Fibroblast of the aortic adventitia (primary cell): ENCODE measurements at places on chromosomes 3 and 15. TPM values are rescaled to one million over a fixed set of nuclear protein-coding genes. Genes with fewer than 3 reads are reported as not detected.
A peak's percentile ranks its signal among the peaks of the same experiment; 100 is the strongest.

- no peak for DNase-seq
These were observed 15.0 kb upstream of the KCNMB3 start for GRCh38 chr3:179265875-179266274.

DNA sequence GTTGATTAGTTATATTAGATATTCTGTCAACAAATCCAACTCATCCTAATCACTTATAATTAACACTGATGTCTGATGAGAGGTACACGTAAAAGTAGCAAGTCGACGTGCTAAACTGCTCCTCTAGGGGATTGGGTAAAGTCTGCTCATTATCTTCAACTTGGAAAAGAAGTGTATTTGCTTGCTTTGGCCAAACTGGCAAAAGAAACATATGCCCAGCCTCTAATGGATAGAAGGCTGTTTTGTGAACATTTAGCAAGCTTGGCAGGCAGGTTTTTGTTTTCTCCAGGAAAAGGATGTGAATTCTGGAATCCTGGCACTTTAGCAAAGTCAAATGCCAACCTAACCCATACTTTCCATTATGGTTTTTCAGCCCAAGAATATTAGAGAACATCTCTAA, 264.8 kb downstream of the TBL1XR1 start:
- DNase-seq, result no peak

- no peak for DNase-seq
These were observed 28.2 kb upstream of the DNAJC19 start for GRCh38 chr3:181017690-181018089.

Gene ZNF385D
- 0.57 and 11.5 TPM in 2 replicates for total RNA-seq

- no peak for DNase-seq
These were observed 45.0 kb downstream of the CLSTN2 start for GRCh38 chr3:139979991-139980390.

Gene CD47
- total RNA-seq, result 113 and 191 TPM in 2 replicates

Gene PTPRG
- 27.6 and 52.0 TPM in 2 replicates for total RNA-seq

Gene CACNA2D2
- total RNA-seq, result not detected in 2 replicates

GRCh38 chr15:73352082-73352481, 16.7 kb downstream of the HCN4 start:
- peak; percentile 2 for DNase-seq

GRCh38 chr3:15180042-15180611, 25.9 kb upstream of the CAPN7 start:
- DNase-seq, result no peak

Gene CPN2
- total RNA-seq, result not detected in 2 replicates

DNA sequence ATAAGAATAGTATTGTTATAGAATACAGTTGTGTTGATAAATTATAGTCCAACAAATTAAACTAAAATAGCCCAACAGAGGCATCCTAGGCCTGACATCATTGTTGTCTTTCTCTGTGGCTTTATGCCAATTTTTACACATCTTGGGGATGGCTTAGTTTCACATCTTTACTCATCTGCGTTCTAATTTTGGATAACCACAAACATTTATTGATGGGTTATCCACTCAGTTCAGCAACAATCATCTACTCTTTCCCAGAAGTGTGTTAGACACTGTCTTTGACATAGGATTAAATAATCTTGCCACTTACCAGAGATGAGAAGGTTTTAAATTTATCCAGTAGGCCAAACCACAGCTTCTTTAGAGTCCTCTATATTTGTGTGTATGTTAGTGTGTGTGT, 120.8 kb upstream of the PHLDB2 start:
- no peak for DNase-seq

- DNase-seq, result no peak
These were observed 146.4 kb downstream of the IGF1R start for GRCh38 chr15:98794748-98795147.

- DNase-seq, result no peak
These were observed 193.5 kb downstream of the ANXA2 start for GRCh38 chr15:60204131-60204885.

DNA sequence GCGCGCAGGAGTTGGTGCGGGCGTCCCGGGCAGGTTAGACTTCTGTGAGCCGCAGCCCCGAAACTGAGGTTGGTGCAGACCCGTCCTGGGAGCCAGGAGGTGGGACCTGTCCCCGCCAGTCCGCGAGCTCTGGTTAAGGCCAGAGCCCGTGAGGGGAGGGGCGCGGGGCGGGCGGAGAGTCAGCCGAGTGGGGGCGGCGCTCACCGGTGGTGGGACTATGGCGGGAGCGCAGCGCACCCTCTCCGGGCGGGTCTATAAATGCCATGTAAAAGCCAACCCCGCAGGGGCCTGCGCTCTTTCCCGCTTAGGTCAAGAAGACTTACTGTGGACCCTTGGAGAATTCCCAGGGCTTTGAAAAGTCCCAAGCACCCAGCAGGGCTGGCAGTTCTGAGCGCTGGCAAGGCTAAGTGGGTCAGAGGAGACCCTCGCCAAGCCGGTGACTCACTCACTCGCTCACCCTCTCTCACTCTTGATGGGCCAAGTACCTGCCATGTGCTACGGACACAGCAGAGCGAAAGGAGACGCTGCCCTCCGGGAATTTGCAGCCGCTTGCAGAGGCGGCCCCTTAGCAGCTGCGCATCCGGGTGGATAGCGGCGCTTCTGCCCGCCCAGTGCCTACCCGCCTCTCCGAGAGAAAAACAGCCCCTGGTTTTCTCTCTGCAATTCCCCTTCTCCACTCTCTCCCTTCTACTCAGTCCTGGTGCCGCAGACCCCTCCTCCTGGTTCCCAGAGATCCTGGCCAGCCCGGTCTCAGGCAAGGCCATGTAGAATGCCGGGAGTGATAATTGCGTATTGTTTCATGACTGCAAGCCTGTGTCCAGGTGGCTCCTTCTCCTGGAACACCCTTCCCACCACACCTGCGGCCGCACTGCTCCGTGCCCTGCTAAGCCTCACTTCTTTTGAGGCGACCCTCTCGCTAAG, at the start of gene ALDH1L1:
ALDH1L1 (minus strand) TSS at position 110 of the 921 bp plus-strand sequence. CDS start 19,607 bp downstream, outside the sequence.
- peak; percentile 47 for DNase-seq

Gene RASGRF1
- total RNA-seq, result not detected in 2 replicates

Gene SH3GL3
- total RNA-seq, result 0.09 and 2.1 TPM in 2 replicates

Gene PRTG
- total RNA-seq, result 0.45 and 2.3 TPM in 2 replicates

DNA sequence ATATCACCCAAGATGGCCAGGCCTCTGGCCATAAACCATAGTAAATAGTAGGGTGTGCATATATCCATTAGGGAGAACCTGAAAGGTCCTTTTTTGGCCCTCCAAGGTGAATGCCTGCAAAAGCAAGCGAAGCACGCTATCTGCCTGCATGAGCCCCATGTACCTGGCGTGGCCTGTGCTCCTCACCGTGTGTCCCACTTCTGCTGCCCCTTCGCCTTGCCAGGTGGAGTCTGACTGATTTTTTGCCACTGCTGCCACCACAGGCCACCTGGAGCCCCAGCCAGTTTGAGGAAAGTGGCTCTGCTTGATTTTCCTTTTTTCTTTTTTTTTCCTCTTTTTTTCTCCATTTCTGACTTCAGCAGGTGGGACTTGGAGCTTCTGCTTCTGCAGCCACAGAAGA, 139.7 kb downstream of the SNRPN start:
- no peak for DNase-seq

GRCh38 chr15:41937568-41937923, 34.8 kb downstream of the EHD4 start:
- no peak for DNase-seq

GRCh38 chr15:60819860-60820259, 340.9 kb upstream of the ICE2 start:
- no peak for DNase-seq

DNA sequence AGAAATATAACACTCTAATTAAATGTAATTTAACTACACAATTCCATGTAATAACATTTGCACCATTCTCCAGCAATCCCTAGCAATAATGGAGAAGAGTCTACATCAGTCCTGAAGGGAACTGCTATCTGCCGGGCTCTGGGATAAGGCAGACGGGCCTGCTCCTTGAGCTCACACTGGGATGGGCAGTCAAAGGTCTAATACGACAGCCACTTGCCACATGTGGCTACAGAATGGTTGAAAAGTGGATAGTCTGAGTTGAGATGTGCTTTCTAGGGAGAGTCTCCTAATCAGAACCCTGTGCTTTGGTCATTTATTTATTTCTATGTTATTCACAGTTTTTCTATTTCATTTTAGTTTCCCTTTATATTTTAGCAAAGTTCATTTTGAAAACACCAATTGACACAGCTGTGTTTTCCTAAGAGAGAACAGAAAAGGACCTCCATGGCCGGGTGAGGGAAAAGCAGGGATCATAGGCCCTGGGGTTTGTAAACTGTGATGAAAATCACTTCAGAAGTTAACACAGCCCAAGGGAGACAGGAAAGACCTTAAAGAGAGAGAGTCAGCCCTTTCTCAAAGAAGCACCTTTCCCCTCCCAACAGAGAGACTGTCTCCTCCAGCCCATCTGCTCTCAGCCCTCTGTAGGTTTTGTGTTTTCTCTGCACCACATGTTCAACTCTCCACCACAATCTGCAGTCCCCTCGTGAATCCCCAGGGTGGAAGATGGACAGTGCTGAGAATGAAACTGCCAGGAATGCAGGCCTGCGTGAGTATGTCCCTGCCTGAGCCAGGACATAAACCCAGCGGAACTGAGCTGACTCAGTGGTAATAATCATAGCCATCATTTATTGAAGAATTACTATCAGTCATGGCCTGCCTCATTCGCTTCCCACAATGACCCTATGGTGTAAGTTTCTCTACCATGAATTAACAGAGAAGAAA, 11.6 kb downstream of the FSIP1 start:
- DNase-seq, result peak; percentile 79

Gene NMB
- total RNA-seq, result 4.1 TPM in 1 of 2 replicates, not detected in the other

- DNase-seq, result no peak
These were observed 39.5 kb upstream of the NSMCE3 start for GRCh38 chr15:29309139-29309538.

Gene SLC24A5
- total RNA-seq, result not detected in 2 replicates

Gene TMIE
- not detected in 2 replicates for total RNA-seq

- no peak for DNase-seq
These were observed 92.1 kb upstream of the CHD2 start for GRCh38 chr15:92807971-92808571.

DNA sequence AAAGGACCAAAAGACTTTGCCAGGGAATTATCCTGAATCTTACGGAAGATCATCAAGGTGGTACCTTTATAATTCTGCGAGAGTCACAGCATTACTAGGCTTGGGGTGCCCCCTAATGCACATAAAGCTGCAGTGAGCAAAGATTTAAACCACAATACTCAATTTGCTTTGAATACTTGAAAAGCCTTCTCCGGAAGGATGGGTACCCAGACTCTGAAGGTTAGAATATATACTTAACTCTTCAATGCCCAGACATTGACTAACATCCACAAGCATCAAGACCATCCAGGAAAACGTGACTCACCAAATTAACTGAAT, 117.8 kb upstream of the KCNH8 start:
- DNase-seq, result no peak

DNA sequence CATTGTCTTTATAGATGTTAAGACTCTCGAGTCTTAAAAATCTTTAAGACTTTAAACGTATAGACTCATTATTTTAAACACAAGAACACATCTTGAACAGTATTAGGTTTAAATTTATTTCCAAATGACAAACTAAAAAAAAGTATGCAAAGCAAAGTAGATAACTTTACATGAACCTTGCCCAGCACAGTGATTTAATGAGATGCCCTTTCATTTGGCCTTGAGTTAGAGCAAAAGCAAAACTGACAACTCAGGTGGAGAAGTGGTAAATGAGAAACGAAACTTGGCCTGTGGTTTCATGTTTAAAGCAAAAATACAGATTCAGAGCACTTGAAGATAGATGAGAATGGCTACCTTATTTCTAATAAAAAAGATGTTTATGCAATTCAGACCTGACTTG, 8.6 kb downstream of the GPR15 start:
- DNase-seq, result no peak

GRCh38 chr3:15081960-15082664, 16.8 kb downstream of the RBSN start:
- no peak for DNase-seq

- no peak for DNase-seq
These were observed 99.2 kb downstream of the CEMIP start for GRCh38 chr15:80878242-80878866.

GRCh38 chr15:69457304-69458280, 5.0 kb downstream of the RPLP1 start:
- no peak for DNase-seq

DNA sequence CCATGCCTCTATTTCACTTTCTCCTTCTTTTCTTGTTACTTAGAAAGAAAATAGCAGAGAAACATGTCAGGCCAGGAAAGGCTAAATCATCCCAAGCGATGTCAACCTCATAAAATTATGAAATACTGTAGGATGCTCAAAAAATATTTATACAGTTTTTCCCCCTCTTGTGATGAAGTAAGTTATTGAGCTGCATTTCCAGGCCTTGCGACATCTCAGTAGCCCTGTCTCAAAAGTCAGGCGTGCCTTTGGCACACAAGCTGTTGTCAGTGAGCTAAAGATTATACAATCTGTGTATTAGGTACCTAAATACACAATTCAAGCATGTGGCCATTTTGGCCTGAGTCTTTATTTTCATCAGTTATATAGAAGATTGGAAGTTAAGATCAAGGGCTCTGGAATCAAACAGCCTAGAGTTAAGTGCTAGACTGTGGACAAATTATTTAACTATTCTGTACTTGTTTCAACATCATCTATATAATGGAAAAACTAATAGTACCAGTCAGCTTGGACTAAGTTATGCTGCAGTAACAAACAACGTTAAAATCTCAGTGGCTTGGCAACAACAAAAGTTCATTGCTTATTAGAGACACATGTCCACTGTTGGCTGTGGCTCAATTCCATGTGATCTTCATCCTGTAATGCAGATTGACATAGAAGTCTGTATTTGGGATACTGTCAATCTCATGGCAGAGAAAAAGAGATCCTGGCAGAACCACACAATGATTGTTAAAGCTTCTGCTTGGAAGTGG, 406.4 kb upstream of the PROK2 start:
- peak; percentile 39 for DNase-seq

Gene DHFR2
- 3.7 and 6.9 TPM in 2 replicates for total RNA-seq

DNA sequence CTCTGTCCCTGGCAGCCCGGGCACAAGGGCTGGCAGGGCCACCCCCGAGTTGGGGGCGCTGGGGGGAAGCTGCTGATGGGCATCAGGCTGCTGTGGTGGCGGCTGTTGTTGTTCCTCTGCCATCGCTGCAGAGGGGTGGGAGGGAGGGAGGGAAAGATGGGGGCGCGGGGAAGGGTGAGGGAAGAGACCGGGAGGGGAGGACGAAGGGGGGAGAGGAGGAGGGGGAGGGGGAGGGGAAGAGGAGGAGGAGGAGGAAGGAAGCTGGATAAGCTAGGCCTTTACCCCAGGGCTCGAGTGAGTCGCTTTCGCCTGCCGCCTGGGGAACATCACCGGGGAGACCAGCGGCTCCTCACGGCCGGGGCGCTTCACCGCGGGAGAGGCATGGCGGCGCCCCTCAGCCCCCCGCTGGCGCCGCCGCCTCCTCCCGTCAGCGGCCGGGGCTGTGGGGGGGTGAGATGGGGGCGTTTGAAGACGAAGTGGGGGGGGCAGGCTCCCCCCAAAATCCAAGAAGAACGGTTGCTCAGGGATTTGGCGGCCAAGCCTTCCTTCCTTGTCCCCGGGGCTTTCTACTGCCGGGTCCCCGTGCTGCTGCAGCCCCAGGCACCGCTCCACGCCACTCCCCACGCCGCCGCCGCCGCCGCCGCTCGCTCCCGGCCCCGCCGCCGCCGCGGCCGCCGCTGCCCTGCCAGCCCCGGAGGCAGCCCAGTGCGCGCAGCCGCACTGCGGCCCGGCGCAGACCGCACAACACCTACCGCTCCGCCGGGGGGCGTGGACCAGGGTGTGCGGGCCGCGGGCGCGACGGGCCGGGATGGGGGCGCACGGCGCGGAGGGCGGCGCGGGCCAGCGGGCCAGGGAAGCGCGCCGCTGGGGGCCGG, at the start of gene RFX7:
RFX7 (minus strand) TSS at position 717 of the 875 bp plus-strand sequence; CDS start at position 123, 594 bp downstream.
- peak; percentile 61 for DNase-seq

Gene CP
- 1.2 TPM in 1 of 2 replicates, not detected in the other for total RNA-seq

Gene SRP14
- 135 and 204 TPM in 2 replicates for total RNA-seq

- DNase-seq, result peak; percentile 94
These were observed 132.6 kb upstream of the COL8A1 start for GRCh38 chr3:99505646-99506269.

Gene THRB
- 4.7 and 8.7 TPM in 2 replicates for total RNA-seq

Gene CPLX3
- total RNA-seq, result not detected in 2 replicates
